Activated T-helper 9 cell treated with anti-CD3 and anti-CD28 coated beads, Interleukin-2, amount 50 U/mL, for 16 hours (primary cell): ENCODE measurements at places on chromosomes 5 and 9.

- DNase-seq, result no peak
Measured at GRCh38 chr5:72618708-72619107, 111.5 kb upstream of the ZNF366 start.

- no peak for DNase-seq
Measured at GRCh38 chr9:34125681-34126206, 754 bp downstream of the DCAF12 start.

DNA sequence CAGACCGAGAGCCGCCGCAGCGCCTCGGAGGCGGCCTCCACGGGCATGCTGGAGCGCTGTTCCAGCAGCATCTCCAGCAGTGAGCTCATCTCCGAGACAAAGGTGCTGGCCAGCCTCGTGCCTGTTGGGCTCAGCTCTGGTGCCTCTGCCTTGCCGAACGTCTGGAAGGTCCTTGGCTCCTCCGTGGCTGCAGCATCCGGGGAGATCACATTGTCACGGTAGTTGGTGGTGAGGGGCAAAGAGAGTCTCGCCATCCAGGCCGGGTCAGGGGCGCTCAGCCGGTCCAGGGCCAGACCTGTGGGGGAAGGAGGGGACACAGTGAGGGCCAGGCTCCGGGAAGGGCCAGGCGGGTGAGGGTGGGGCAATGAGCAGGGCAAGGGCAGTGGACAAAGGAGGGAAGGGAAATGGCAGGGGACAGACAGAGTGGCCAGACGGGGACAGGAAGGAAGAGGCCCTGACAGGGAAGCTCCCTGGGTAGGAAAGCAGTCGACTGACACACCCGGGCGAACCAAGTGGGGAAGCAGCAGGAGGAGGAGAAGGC lies 12.4 kb downstream of the PCDH12 start:
- DNase-seq, result no peak

GRCh38 chr9:88339317-88339716 lies 48.9 kb upstream of the SPIN1 start:
- no peak for DNase-seq

DNA sequence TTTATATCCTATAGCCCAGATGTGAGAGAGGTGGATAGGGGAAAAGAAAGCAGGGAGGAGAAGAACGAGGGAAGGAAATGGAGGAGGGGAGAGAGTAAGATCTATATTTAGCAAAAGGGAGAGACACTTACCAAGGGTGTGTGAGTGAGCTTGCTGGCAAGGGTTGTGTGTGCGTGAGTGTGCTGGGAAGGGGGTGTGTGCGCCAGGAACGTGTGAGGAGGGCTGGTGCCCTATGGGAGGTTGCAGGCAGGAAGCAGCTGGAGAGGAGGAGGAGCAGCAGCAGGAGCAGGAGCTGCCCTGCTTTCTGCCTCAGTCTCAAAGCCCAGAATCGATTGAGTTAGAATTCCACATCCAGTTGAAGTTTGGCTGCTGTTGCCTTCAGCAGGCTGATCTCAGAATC lies 148.3 kb upstream of the RUSC2 start:
- no peak for DNase-seq

DNA sequence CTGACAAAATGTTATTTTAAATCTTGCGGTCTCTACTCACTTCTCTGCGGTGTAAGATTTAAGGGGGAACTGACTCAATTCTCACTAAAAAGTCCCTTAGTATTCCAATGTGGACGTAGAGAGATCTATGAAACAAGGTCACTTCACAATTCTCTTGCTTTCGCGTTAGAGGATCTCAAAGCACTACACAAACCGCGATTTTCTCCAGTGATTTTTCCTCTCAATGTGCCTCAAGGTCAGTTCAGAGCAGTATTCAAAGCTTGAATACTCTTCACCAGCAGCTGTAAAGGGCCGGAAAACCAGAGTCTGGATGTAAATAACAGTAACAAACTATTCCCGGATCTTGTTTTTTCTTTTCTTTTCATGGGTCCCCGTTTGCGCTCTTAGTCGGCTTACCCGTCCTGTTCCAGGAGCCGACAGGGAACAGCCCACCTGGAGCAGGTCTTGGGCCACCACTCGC lies 128.2 kb downstream of the TMEM161B start:
- no peak for DNase-seq

DNA sequence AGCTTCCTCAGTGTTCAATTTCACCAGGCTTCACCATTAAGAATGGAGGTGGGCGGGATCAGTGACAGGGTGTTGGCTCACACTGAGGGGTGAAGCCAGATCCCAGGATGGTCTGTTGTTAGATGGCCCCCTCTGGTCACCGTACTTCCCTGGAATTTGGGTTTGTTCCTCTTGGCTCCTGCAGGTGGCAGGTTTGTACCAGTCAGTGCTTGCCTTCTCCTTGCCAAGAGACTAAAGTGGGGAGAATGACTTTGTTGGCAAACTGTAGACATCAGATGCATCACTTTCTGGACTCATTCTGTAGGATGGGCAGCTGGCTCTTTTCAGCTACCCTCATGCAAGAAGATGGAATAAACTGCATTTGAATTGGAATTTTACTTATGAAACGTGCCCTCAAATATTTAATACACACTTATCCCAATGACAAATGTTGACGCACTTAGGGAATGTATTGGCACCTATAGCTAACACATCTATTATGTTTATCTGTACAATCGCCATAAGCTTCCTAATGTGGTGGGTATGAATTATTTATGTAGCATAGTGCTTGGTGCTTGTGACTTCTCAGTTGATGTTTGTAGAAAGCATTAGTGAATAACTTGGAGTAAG lies 31.4 kb upstream of the ANKRD55 start:
- peak; percentile 2 for DNase-seq

DNA sequence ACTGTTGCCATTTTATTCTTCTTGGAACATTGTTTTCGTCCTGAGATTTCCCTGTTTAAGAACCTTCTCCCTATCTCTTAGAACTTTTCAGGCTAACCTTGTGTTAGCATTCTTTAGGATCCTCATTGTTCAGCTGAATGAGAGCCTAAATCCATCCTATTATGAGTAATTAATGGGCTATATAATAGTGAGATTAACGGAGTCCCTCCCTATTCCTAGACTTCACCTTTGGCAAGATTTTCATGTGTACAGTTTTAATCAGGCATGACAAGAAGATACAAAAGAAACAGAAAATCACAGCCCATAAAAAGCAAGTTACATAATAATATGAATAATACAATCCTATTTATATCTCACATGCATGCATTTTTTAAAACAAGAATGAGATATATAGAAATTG lies 9.1 kb upstream of the MSMP start:
- DNase-seq, result no peak

DNA sequence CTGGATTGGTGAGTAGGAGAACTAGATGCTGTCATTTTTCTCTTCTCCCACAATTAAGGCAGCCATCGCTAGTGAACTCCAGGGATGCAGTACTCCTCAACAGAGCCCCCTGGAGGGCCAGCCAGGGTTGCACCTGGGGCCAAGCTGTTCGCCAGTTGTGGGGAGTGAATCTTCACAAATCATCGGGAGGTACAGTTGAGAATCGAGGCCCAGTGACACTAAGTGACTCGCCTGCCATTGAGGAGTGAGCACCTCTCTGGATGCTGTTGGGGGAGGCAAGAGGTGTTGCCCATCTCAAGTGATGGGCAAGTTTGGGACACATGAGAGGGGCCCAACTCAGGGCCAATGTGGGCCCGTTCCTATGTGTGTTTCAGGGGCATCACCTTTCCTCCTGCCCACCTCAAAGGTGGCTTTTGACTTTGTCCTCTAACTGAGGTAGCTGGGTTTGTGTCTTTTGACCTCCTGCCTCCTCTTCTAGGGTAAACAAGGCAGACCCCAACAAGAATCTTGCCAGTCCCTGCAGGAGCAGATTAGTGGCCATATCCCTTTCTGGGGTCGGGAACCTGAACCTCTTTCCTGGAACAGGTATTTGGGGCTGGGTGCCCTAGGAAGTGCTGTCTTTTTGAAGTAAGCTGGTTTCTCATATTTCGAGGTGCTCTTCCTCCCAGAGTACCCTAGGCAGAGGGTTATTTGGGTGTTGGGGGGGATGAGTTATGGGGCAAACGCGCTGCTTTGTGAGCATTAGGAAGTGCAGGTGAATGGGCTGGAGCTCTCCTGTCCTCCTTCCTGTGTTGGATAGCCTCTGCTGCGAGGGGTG lies 181.2 kb downstream of the MACROH2A1 start:
- DNase-seq, result no peak

DNA sequence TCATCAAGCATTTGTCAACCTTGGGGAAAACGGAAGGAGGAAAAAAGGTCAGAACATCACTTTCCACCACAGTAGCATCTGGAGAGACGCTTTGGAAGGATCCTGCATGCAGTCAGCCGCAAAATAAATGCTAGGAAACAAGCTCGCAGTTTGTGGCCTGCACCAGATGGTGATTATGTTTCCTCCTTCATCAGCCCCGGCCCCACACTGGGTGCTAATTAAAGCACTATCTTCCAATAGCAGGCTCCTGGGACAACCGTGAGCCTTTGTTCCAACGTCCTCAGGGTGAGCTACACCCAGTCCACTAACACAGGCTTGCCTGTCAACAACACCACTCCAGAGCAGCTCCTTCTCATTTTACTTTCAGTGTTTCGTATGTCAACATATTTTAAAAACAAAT lies 64.0 kb downstream of the RNF130 start:
- no peak for DNase-seq

GRCh38 chr5:131423056-131423455 lies 159.2 kb downstream of the CDC42SE2 start:
- no peak for DNase-seq

GRCh38 chr9:129587487-129588262 lies 33.2 kb downstream of the C9orf50 start:
- no peak for DNase-seq

GRCh38 chr5:132865668-132866341 lies 464 bp downstream of the GDF9 start:
- DNase-seq, result no peak

- DNase-seq, result no peak
Measured at GRCh38 chr5:99331061-99331460, 402.3 kb upstream of the CHD1 start.

DNA sequence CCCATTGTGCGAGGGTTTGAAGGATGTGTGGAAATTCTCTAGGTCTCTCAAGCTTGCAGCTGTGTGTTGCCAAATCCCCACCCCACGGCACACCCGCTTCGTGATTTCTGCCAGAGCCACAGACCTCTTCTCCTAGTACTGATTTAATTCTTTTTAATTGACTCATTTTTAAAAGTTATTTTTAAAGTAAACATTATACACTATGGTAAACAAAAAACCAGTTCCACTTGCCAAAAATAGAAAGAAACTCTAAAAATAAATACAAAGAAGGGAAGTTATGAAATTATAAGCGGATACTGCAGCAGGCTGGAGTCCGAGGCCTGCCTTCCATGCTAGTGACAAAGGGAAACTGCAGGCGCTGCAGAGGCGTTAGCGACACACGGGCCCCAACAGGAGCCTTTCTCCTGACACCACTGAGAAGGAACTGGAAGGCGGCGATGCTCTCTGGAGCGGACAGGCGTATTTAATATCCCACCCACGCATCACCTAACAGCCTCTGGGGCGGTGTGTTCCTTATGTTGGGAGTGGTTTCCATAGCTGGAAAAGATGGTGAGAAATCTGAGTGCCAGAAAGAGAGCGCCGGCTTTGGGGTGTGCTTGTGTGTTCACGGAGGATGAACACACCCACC lies 122.5 kb downstream of the COL23A1 start:
- no peak for DNase-seq

GRCh38 chr5:138230981-138231589 lies 18.0 kb upstream of the CDC23 start:
- DNase-seq, result no peak

GRCh38 chr5:34676416-34676815 lies 20.3 kb downstream of the RAI14 start:
- DNase-seq, result no peak

DNA sequence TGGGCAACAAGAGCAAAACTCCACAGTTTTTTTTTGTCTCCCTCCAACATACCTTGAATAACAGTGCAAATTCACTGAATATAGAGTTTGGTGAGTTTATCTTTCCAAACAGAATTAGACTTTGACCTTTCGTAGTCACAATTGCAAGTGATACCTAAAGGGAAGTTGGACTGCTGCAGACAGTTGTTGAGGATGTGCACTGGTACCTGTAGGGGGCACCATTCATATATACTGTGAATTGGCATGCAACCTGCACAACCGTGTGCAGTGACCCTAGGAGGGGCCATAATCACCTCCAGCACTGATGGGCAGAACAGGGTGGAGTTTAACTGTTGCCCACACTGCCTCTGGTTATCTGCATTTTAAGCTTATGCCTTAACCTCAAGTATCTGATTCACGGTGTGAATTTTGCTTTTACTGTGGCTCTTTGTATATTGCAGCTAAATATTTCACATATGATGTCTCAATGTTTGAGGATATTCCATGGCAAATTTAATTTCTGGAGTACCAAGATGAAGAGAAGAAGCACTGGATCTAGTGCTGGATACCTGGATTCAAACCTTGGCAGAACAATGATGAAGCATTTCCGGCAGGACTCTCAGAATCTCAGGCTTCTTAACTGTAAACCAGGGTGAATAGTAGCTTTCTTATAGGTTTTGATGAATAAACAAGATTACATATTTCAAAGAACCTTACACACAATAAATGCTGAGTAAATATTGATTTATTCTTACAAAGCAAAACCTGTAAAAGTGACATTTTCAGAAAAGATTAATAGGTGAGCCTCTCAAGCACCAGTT lies 144.3 kb downstream of the ACTBL2 start:
- DNase-seq, result no peak

DNA sequence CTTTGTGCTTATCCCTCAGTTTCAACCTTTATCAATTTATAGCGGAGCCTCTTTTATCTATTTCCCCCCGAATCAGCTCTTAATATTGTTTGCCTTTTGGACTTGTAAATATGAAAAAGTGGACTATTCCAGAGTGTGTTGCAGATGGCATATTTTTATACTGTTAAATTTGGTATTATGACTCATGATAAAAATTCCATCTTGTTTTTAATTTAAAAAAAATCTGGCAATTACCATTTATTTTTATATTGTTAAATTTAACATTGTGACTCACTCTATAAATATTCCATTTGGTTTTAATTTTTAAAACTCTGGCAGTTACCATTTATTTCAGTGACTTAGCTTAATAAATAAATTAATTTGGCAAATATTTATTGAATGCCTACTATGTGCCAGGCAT lies 37.5 kb downstream of the RBM27 start:
- no peak for DNase-seq
